ENCODE measurements at places on chromosomes 7 and 10. TPM values are rescaled to one million over a fixed set of nuclear protein-coding genes. Genes with fewer than 3 reads are reported as not detected.

DNA sequence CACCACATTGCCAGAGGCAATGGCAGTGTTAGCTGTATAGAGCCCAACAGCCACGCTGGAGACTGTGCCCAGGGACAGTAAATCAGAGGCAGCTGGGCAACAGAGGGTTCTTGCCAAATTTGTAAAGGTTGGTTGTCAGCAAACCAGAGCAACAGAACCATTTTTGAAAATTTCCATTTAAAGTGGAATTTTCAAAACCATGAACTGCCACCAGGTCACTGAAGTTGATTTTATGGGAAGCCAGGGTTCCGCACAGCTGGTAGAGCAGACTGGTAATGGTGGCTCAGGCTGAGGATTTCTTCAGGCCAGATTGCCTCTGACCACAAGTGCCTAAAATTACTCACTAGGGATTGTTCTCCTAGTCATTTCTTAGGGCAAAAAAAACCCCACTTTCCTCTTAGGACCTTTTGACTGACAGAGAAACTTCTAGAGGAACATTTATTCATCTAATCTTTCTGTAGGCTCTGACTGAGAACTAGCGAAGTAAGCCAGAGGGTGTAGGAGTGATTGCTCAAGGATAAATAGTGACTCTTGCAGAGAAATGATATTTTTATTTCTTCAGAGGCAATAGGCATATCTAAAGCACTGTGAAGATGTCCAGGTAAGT, 342.4 kb downstream of the BBS9 start:
- DNase-seq = no peak

GRCh38 chr7:7923818-7924217, 44.8 kb upstream of the GLCCI1 start:
- no peak for DNase-seq

GRCh38 chr10:26543567-26544306, 105.6 kb downstream of the APBB1IP start:
- DNase-seq = no peak

DNA sequence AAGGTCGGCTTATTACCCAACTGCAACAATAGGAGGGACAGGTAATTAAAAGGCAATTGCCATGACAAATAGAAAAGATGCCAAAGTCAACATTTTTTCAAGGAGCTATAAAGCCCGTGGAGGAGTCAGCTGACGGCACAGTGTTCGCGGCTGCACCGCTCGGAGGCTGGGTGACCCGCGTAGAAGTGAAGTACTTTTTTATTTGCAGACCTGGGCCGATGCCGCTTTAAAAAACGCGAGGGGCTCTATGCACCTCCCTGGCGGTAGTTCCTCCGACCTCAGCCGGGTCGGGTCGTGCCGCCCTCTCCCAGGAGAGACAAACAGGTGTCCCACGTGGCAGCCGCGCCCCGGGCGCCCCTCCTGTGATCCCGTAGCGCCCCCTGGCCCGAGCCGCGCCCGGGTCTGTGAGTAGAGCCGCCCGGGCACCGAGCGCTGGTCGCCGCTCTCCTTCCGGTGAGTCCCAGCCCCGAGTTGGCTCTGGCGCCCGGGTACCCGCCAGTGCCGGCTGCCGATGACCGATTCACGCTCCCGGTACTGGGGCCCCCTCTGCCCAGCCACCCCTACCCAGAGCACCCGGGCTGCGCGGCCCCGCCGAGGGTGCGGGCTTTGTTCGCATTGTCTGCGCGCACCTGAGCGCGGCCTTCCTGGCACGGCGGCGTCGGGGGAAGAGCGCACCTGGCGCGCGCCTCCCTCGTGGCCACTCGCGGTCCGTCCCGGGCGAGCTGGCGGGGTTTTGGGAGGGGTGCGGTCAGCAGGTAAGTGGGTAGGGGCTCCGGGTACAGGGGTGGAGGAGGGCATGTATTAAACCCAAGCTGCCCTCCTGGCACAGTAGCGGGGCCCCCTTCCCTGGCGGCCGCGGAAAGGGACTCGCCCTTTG, at the start of gene VWA2:
Gene VWA2 (plus strand): TSS at position 138 of the 877 bp plus-strand sequence. CDS start 9,460 bp downstream, outside the sequence.
- no peak for DNase-seq

GRCh38 chr10:31347705-31348104, 28.7 kb downstream of the ZEB1 start:
- no peak for DNase-seq

DNA sequence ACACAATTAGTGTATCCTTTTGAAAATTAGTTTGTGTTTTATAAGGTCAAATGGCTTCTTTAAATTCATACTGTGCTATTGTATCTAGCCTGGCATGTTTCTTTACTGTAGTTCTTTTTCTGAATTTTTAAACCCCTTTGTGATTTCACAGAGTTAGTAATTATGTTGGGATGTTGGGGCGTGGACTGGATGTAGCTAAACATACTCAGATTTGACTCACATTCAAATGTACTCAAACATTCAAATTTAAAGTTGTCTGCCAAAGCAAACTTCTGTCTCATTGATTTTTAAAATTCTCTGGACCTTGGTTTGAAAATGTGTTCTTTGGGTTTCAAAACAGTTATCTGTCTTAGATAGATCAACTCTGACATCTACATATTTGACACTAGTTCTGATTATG, 7.2 kb upstream of the NRP1 start:
- no peak for DNase-seq

- DNase-seq = no peak
Observed at GRCh38 chr10:86792461-86793167, 36.2 kb downstream of the BMPR1A start.

GRCh38 chr7:49497471-49497870, 276.0 kb upstream of the VWC2 start:
- no peak for DNase-seq

GRCh38 chr7:35370687-35371086, 116.8 kb upstream of the TBX20 start:
- no peak for DNase-seq

DNA sequence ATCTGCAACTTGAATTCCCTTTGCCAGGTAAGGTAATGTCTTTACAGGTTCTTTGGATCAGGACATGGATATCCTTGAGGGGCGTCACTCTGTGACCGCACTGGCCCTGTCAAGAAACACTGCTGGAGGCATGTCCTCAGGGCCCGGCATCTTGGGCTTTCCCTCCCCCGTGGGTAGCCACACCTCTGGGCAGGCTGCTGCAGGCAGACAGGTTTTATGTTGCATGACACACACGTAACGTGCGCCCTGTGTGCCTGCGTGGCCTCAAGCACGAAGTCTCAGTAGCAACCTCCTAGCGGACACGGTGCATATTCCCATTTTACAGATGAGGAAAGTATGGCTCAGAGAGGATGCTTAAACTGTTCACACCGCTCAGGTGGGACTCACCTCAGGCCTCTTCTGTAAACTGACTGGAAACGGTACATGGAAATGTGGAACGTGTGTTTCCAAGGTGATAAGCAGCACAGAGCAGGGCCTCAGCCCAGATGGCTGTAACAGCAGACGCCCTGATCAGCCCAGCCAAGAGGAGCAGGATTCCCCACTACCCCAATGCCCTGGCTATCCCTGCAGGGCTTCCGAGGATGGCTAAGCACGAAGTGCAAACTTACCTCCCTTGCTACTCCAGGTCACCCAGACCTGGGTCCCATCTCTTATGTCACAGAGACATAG, 553.6 kb downstream of the TCERG1L start:
- DNase-seq = no peak

GRCh38 chr10:34294137-34294536, 521.0 kb downstream of the PARD3 start:
- DNase-seq = no peak

GRCh38 chr7:98162758-98163157, 48.5 kb upstream of the BHLHA15 start:
- DNase-seq = no peak

DNA sequence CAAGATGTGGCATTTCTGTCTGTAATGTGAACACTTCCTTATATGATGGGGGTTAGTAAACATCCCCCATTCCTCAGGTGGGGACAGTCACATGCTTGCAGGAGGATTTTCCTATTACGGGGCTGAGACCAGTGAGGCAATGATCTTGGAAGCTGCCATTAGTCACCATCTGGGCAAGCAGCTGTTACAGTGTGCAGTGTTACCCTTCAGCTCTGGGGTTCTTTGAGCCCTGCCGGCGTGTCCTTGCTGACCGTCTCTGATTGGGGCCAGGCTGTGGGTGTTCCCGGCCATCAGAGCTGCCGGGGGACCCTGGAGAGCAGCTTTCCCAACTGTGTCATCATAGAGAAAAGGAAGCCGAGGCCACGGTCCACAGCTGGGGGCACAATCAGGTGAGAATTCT, 126.8 kb upstream of the FAM20C start:
- DNase-seq = no peak

DNA sequence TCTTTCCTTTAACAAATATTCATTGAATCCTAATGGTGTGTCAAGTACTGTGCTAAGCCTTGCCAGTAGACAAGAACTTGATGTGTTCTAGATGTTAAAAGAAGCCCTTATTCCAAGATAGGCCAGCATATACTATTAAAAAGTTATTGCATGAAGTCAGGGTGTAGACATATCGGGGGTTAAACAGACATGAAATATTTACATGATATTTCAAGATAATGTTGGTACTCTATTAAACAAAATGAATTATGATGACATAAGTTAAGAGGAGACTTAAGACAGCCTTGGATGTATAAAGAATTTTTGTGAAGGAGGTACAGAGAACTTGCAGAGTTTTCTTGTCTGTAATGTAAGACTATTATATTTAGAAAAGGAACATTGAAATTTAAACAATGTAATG, 44.8 kb downstream of the HDAC9 start:
- DNase-seq = no peak

The TCAF2 gene
- 0.42 TPM for polyA plus RNA-seq

The SLC18A3 gene
- polyA plus RNA-seq = 1.2 TPM

The TSPAN33 gene
- polyA plus RNA-seq = 15.1 TPM

The PDE1C gene
- 7.2 TPM for polyA plus RNA-seq

The HELLS gene
- polyA plus RNA-seq = 3.4 TPM

The ZNF775 gene
- polyA plus RNA-seq = 23.0 TPM

Measured in brain (organoid and tissue), 16 donors.